ENCODE measurements at places on chromosomes 12 and 14.

GRCh38 chr12:45743247-45743646, 13.7 kb downstream of the ARID2 start:
- no peak for DNase-seq

GRCh38 chr14:103292426-103293374, 41.3 kb upstream of the EIF5 start:
- peak; percentile 36 for DNase-seq

- DNase-seq = no peak
Measured at GRCh38 chr12:113186666-113187325, 1.3 kb downstream of the RITA1 start.

- DNase-seq = peak; percentile 42
Measured at GRCh38 chr14:24365600-24366412, 2.2 kb upstream of the NFATC4 start.

GRCh38 chr12:115135800-115136211, 451.8 kb upstream of the TBX3 start:
- no peak for DNase-seq

DNA sequence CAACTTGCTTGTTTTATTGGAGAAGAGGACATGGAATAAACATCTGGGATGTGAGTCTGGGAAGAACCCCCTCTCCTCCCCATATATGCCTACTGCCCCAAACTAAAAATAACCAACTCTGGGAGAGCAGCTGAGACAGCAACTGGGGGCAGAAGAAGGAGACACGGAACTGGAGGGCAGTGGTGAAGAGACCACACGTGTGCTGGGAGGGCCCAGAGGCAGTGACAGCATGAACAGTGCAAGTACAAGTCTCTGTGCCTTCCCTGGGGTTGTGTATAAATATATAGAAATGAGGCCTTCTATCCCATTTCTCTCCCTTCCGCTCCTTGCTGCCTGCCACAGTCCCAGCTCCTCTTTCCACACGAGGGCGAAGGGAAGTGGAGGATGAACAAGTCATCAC, 4.0 kb upstream of the KRT73 start:
- DNase-seq = no peak

- DNase-seq = no peak
Measured at GRCh38 chr12:49340095-49340870, 3.3 kb upstream of the C1QL4 start.

- DNase-seq = no peak
Measured at GRCh38 chr12:127078577-127079350, 1188.2 kb upstream of the TMEM132C start.

DNA sequence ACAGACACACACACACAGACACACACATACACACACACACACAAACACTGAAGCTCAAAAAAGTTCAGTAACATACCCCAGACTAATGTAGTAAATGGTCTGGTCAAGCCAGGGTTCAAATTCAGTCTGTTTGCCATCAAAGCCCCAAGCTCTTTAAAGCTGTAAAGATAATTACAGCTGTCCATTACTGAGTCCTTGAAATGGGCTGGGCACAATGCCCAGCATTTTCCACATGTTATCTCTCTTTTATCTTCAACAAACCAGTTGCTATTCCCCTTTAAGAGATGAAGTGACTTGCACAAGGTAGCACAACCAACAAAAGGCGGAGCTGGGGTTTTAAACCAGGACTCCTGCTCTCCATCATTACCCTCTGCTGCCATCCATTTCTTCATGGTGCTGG, 7.6 kb upstream of the UNC119B start:
- no peak for DNase-seq

DNA sequence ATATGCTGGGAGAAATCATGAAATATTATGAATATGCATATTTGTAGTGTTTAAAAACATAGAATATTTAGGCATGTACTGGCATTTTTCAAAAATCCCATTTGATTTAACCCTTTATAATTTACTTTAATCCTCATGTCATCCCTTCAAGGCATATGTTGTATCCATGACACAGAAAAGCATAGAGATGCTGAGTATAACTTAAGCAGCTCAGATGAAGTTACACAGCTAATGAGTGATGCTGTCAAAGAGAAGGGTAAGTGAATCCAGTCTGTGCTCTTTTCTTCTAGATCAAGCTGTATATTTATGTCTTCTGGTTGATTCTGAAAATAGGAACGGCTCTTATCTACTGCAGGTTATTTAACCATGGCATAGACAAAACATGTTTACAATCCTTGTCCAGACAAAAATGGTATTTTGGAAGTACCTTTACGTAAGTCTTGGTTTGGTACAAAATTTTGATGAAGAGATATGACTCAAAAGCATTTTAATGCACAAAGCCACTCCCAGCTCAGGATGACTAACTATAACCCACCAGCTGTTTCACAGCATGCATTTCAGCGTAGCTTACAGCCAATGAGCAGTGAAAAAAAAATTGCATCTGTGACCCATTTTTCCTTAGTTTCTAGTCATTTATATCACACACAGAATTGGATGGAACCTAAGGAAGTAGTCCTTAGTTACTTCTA, 201.7 kb downstream of the STXBP6 start:
- DNase-seq = no peak

GRCh38 chr14:92471919-92472318, 41.7 kb upstream of the RIN3 start:
- DNase-seq = no peak

GRCh38 chr12:21984375-21984774, 43.1 kb upstream of the ABCC9 start:
- DNase-seq = no peak

DNA sequence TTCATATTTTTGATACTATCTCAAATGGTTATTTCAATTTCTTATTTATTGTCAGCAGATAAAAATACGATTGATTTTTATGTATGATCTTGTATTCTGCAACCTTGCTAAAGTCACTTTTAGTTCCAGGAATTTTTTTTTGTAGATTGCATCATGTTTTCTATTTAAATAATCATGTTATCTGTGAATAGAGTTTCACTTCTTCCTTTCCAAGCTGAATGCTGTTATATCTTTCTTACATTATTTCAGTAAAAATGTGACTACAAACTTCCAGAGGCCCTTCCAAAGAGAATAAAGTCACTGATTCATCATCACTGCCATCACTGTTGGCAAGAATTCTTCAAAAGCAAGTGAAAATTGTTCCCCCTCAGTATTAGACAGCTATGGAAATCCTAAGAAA, 104.7 kb upstream of the RAP1B start:
- no peak for DNase-seq

DNA sequence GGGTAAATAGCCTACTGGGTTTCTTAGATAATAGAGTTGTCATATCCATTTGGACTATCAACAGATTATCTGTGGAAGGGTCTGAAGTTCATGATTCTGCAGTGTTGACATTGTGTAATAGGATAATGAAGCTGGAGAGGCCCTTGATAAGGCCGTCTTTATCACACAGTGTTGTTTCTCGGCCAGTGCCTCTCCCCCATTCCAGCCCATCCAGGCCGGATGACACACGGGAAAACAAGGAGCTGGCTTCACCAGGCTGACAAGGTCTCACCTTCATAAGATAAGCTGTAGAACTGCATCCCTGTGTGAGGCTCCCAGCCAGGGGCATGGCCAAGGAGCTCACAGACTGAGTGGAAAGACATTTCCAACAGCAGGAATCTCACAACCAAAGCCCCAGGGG, 8.7 kb upstream of the EML1 start:
- DNase-seq = no peak

DNA sequence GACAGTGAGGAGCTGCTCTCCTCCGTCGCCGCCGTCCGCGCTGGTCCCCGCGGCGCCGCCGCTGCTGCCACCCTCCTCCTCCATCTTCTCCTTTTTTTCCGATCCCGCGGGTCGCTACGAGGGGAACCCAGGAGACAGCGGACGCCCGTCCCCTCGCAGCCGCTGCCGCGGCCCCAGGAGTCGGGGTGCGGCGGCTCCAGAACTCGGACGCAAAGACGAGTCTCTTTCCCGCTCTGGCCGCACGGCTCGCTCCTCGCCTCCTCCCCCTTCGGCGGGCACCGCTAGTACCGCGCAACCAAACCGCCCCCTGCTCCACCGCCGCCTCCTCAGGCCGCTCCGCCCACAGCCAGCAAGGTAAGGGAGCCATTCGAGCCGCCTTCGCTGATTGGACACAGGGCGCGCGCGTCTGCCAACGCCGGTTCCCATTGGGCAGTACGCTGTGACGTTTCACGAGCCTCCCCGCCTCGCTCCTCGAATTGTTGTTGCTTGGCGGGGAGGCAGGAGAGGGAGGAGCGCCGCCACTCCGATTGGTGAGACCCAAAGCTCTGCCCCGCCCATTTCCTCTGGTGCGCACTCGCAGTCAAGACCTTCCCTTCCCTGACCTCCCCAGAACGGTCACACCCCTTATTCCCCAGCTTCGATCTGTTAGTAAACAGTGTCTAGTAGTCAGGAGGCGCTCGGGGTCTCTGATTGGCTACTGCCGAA, at the start of gene RPS6KA5:
RPS6KA5 (minus strand) TSS at position 291 of the 705 bp plus-strand sequence; CDS start at position 84, 207 bp downstream.
- DNase-seq = peak; percentile 96

DNA sequence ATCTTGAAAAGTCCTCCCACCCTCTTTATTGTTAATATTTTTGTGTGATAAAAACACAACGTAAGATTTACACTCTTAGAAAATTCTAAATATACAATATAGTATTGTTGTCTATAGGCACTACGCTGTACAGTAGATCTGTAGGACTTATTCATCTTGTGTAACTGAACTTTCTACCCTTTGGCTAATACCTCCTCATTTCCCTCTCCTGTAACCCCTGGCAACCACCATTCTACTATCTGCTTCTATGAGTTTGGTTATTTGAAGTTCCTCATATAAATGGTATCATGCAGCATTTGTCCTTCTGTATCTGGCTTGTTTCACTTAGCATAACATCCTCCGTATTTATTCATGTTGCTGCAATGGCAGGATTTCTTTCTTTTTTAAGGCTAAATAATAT, 5.2 kb upstream of the CLEC9A start:
- DNase-seq = no peak

DNA sequence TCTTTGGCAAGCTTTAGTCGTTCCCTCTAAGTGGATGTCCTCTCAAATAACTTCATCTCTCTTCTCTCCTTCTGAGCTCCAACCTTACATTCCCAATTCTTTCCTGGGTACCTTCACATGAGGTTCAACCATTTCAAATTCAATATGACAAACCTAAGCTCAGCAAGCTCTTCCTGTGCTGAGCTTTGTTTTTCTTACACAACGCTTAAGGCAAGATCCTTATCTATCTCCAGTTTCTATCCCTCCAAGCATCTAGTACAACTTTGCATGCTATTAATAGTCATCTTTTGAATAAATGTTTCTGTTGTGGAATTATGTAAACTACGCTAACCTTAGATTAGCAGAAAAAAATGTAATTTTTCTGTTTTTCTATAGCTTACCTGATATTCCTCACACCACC, 63.7 kb upstream of the IFNG-AS1 start:
- DNase-seq = no peak

DNA sequence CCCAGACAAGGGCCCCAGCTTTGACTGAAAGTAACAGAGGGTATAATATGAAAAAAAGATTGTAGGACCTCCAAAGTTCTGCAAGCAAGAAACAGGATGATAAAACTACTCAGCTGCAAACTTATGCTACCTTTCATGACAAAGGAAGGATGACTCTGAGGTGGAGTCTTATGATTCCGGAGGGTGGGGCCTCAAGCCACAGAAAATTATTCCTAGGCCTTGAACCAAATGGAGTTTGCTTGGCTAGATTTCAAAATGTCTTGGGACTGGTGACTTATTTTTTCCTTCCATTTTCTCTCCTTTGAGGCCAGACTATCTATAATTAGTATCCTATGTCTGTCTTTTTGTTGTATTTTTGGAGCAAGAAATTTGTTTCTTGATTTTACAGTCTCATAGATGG, 336.4 kb downstream of the LRIG3 start:
- no peak for DNase-seq

GRCh38 chr12:38880288-38880687, 25.1 kb downstream of the CPNE8 start:
- no peak for DNase-seq

DNA sequence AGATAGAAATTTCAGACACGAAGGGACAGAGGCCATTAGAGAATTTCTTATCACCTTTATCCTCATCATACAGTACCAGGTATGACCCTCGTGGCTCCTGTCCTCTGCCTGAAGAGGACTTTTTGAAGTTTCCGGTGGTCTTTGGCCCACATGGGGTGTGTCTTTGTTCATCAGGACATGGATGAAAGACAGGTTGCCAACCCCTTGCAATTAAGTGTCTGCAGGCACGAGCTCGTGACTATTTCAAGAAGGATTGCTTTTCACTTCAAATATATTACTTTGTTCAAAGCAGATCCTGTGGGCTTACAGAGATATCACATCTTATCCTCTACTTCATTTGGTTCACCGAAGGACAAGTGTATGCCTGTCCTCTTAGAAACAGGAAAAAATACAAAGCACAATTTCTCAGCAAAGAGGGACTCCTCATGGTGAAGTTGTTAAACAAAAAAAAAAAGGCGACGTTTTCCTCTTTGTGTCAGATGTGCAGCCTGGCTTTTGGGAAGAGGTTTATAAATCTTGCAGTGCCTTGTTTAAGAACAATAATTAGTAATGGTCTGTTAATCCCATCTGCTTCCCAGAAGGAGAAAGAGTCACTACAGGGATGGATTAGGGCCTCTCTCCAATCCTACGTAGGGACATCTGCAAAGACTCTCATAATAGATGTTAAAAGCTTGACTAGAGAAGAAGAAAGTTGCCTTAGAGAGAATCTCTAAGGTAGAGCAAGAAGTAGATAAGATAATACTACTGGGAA, 13.5 kb upstream of the FAM234B start:
- DNase-seq = no peak

- DNase-seq = no peak
Measured at GRCh38 chr12:7989827-7990491, 42.6 kb upstream of the FOXJ2 start.

DNA sequence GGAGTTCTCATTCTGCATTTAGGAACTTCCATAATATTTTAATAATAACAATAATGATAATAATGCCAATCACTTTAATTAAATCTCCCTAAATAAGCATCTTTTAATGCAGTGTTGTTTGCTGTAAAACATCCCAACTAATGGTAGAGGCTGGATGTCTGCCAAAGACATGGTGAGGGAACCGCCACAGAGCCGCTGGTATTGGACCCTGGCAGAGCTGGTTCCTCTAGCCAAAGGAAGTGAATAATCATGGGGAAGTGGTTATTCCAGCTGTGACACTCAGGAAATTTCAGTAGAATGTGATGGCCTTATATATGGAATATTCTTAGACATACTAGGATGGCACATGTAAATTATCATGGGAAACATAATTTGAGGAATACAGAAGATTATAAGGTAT, 483.3 kb downstream of the ZFP36L1 start:
- no peak for DNase-seq

- no peak for DNase-seq
Measured at GRCh38 chr14:69531135-69531534, 43.5 kb downstream of the CCDC177 start.

DNA sequence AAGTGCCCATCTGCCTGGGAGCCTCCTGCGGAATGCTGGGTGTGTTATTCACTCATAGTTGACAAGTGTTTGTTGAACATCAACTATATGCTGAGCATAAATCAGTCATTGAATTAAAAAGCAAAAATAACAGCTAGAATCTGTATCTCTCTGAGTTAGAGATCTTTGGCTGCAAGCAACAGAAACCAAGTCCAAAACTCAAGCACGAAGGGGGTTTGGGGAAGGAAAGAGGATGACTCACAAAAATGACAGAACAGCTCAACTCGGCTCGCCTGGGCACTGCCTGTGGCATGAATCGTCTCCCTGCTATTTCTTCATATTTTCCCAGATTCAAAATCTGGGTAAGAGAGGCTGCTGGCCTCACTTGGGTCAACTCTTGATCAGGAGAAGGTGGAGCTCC, 72.6 kb upstream of the NCOR2 start:
- no peak for DNase-seq

- DNase-seq = no peak
Measured at GRCh38 chr12:123891516-123892179, 81.0 kb downstream of the CCDC92 start.

All from activated naive CD4-positive, alpha-beta T cell (primary cell).